Glutamatergic neuron (in vitro differentiated cells): ENCODE measurements at places on chromosomes 12 and 14. TPM values are rescaled to one million over a fixed set of nuclear protein-coding genes. Genes with fewer than 3 reads are reported as not detected.

- no peaks in the 10 kb centered on the region for H3K36me3 ChIP-seq
- H3K27me3 ChIP-seq, result no peaks in the 10 kb centered on the region
- no peak for DNase-seq
- H3K4me3 ChIP-seq, result no peak overlapping the region
- H3K27ac ChIP-seq, result no peak overlapping the region
These were observed 382.3 kb downstream of the PCNX1 start for GRCh38 chr14:71289536-71289935.

DNA sequence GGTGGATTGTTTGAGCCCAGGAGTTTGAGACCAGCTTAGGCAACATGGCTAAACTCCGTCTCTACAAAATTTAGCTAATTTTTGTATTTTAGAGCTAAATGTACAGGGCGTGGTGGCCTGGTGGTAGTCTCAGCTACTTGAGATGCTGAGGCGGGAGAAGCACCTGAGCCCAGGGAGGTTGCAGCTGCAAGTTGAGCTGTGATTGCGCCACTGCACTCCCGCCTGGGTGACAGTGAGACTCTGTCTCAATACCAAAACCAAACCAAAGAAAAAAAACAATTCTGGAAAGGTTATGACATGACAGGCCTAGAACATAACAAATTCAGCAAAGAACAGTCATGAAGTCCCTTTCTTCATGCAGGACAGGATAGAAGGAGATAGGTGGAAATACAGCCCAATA lies 25.7 kb downstream of the WDR89 start:
- DNase-seq, result no peak
- H3K4me3 ChIP-seq, result no peak overlapping the region
- H3K36me3 ChIP-seq, result no peaks in the 10 kb centered on the region
- no peak overlapping the region for H3K27ac ChIP-seq

Gene ARHGDIB
- not detected for total RNA-seq

Gene MYF6
- not detected for total RNA-seq

DNA sequence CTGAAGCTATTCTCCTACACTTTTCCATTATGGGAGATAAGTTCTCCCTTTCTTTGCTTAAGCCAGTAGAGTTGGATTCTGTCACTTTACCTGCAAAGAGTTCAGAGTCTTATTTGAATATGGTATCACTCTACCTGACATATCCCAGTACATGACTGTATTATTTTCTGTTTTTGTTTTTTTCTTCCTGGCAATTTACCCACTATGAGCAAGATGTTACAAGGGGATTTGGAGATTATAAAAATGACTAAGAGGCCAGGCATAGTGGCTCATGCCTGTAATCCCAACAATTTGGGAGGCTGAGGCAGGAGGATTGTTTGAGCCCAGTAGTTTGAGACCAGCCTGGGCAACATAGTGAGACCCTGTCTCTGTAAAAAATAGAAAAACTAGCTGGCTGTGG lies 46.4 kb upstream of the CHST11 start:
- H3K27ac ChIP-seq, result no peak overlapping the region
- H3K4me1 ChIP-seq, result no peaks in the 10 kb centered on the region
- peaks cover 7% of the 10 kb centered on the region for H3K27me3 ChIP-seq

GRCh38 chr14:77407158-77407557 lies 16.2 kb downstream of the NOXRED1 start:
- H3K36me3 ChIP-seq, result no peaks in the 10 kb centered on the region
- no peak for DNase-seq
- no peaks in the 10 kb centered on the region for H3K4me1 ChIP-seq
- H3K4me3 ChIP-seq, result no peak overlapping the region
- no peaks in the 10 kb centered on the region for H3K27me3 ChIP-seq

- peaks cover 7% of the 10 kb centered on the region for H3K27me3 ChIP-seq
- H3K27ac ChIP-seq, result peak overlapping the region; percentile 33
- peaks cover 6% of the 10 kb centered on the region for H3K36me3 ChIP-seq
- peaks cover 10% of the 10 kb centered on the region for H3K4me1 ChIP-seq
- no peak overlapping the region for H3K4me3 ChIP-seq
These were observed 1.9 kb upstream of the PRKAG1 start for GRCh38 chr12:49020441-49020840.

Gene LRCOL1
- total RNA-seq, result not detected

DNA sequence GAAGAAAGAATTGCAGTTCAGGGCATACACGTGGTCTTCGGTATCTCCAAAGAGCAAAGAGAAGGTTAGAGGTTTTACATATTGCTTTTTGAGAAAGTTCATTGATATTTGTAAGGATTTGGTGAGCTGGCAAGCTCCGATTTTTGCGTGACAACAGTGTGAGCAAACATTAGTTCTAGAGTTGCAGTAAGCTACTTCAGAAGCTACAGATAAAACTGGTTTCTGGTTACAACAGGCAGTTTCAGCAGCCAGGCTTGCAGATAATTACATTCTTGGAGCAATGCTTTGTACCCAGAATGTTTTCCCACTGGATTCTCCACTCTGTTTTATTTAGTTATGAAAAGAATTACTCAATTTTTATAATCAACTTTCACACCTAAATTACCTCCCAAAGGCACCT lies 28.2 kb downstream of the KLRK1 start:
- no peak overlapping the region for H3K4me3 ChIP-seq
- no peak for DNase-seq
- H3K4me1 ChIP-seq, result peaks cover 2% of the 10 kb centered on the region
- no peak overlapping the region for H3K27ac ChIP-seq
